ENCODE measurements at places on chromosomes 12 and 14.

GRCh38 chr14:30876692-30877091, 2.3 kb downstream of the COCH start:
- no peak for DNase-seq

DNA sequence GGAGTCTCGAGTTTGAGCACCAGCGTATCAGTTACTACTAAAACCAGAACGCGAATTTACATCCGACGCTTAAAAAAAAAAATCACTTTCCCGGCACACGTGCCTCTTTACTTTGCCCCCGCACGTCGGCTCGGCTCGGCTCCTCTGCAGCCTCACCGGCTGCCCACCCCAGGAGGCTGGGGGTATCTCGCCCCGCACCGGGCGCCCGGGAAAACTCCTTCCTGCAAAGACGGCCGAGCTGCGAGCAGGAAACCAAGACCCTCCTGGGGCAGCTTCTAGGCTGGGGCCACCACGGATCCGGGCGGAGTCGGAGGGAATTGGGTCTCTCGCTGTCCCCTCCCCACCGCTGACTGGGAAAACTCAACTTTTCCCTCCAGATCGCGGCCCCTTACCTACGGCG, 610 bp downstream of the VSIG10 start:
- DNase-seq: no peak

DNA sequence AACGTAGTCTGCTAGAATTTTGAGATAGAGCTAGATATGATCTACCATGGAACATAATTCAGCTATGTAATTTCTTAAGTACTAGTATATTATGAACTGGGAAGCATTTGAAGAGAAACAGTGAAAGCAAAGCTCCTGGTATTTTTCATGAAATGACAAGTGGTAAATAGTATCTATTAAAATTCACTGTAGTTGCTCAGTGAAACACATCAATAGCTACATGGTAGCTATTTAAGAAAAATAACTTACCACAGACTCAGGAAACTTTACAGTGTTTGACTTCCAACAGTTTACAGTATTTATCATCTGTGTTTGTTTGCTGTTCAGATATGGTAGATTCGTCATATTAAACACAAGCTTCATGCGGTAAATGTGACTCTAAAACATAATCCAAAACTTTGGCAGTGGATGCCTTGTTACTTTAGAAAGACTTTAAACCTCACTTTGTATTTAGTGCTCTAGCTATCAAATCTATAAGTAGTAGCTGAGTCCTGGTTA, 25.2 kb downstream of the WNK1 start:
- DNase-seq: no peak

- no peak for DNase-seq
Observed at GRCh38 chr14:51545396-51545795, 106.3 kb upstream of the FRMD6 start.

DNA sequence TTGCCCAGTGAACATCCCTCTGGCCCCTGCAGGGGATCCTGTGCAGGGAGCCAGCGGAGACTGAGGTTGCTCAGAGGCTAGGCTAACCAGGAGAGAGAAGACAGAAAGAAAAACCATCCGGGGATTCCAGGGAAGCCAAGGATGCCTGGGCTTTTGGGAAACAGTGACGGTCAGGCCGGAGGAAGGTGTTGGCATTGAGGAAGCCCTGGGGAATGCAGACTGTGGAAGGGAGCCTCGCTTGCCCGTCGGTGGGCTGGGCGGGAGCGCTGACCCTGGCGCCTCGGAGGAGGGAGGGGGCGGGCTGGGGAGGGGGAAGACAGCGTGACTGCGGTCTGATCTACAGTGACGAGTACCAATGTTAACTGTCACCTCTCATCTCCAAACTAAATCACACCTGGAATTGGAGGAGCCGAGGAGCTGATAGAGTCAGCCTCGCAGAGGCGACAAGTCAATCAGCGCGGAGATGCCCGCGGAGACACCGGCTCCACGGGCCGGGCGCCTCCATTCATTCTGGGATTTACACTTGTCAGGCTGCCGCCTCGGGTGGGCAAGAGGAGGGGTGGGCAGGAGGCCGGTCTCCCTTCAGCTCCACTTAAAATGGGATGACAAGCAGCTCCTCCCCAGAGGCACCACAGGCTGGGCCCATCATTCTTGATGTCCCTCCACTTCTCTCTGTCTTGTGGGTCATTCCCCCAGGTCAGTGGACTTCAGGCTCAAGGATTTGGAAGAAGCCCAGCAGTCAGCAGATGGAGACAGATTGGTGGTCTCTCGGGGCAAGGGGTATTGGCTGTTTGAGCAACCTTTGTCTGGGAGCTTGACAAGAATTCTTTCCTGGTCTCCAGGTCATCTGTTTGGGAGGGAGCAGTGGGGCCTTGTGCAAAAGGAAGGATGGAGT, 20.4 kb upstream of the GPATCH2L start:
- DNase-seq: no peak

DNA sequence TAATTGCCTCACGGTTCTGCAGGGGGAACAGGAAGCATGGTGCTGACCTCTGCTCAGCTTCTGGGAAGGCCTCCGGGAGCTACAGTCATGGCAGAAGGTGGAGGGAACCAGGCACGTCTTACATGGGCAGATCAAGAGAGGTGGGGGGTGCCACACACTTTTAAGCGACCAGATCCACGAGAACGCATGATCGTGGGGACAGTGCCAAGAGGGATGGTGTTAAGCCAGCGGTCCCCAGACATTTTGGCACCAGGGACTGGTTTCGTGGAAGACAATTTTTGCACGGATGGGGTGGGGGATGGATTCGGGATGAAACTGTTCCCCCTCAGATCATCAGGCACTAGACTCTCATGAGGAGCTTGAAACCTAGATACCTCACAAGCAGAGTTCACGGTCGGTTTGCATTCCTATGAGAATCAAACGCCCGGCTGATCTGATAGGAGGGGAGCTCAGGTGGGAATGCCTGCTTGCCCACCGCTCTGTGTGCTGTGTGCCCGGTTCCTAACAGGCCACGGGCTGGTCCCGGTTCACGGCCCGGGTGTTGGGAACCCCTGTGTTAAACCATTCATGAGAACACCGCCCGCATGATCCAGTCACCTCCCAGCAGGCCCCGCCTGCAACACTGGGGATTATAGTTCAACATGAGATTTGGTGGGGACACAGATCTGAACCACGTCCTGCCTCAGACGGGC, 96.9 kb downstream of the ADGRD1 start:
- DNase-seq: no peak

- DNase-seq: no peak
Observed at GRCh38 chr12:104150416-104150815, 12.4 kb upstream of the NFYB start.

DNA sequence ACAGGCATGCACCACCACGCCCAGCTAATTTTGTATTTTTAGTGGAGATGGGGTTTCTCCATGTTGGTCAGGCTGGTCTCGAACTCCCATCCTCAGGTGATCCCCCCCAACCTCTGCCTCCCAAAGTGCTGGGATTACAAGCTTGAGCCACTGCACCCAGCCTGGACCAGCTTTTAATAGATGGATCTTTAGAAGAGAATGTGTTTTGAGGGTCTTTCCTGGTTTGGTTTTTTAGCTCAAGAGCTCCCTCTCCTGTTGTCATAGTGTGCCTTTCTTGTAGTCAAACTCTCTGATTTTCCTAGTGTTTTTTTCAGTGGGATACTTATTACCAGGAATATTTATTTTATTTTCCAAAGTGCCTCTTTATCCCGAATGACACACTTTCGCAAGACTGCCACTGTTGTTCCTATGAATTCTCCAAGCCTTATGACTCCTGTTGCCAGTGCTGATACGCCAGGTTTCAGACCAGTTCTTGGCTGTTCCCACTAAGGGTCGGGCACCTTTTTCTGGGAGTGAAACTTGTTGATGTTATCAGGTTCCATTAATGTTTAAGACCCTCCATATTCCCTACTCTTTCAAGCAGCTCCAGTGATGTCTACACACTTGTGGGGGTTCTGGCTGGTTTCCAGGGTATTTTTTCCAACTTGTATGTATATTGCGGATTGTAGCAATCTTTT, 31.5 kb upstream of the LIMA1 start:
- peak; percentile 15 for DNase-seq

DNA sequence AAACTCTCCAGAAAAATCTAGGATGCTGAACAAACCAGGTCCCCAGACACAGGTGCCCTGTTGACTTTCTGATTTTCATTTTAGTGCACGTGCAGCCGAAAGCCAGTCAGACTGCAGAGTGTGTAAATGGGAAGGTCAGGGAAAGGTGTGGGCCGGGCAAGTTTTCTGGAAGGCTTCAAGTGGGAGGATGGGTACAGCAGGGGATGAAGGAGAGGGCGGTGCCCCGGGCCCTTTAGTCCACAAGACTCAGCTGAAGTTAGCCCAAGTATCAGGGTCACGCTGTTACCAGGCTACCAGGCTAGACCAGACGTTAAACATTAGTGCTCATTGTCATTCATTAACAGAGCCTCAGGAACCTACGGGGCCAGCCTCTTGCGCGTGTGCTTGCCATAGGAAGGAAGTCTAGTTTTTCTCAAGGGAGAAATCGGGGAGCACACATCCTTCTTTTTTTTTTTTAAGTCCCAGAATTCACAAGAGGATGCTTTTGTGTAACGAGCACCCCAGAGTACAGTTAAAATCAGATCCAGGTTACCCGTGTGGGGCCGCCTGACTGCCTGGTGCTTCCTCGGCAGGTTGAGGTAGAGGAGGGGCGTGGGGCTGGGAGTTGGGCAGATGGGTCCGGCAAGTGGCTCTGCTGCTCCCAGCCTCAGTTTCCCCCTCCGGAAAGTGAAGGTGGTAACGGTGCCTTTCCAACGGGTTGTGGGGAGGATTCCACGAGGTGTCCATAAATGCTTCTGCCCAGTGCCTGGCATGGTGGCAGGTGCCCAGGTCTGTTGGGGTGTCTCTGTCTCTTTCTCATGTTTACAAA, 19.1 kb downstream of the BCL7A start:
- no peak for DNase-seq
